ENCODE measurements at places on chromosomes 16 and 17.

DNA sequence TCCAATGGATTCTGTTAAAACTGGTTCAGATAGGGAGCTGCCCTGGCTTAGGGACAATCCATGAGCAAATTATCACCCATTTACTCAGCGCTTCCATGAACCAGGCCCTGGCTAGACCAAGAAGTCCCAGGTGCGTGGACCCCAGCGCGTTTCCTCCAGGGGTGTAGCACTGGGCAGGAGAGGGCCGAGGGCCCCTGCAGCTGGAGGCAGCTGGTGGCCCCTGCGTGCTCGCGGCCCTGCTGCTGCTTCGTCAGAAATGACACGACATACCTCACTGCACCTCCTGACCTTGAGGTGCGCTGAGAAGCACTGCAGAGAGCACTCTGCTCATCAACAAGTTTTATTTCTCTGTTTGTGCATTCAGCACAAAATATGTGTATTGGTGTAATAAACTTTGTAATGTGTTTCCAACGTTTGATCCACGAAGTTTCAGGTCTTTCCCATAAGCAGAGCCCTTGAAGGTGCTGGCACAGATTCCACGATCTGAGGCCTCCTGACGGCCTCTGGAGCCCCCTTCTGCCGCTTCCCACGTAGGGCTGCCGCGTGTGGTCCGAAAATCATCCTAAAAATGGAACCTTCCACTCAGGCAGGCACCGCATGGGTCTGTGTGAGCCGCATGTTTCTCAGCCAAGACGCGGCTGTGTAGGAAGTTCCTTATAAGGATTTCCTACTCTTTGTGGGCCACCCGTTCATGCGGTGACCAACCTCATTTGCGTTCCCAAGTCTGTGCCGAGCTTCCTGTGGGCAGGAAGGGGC lies 50.8 kb upstream of the ZCCHC14 start:
- DNase-seq: no peak

GRCh38 chr16:81910366-81910885 lies 100.8 kb downstream of the SDR42E1 start:
- no peak for DNase-seq

DNA sequence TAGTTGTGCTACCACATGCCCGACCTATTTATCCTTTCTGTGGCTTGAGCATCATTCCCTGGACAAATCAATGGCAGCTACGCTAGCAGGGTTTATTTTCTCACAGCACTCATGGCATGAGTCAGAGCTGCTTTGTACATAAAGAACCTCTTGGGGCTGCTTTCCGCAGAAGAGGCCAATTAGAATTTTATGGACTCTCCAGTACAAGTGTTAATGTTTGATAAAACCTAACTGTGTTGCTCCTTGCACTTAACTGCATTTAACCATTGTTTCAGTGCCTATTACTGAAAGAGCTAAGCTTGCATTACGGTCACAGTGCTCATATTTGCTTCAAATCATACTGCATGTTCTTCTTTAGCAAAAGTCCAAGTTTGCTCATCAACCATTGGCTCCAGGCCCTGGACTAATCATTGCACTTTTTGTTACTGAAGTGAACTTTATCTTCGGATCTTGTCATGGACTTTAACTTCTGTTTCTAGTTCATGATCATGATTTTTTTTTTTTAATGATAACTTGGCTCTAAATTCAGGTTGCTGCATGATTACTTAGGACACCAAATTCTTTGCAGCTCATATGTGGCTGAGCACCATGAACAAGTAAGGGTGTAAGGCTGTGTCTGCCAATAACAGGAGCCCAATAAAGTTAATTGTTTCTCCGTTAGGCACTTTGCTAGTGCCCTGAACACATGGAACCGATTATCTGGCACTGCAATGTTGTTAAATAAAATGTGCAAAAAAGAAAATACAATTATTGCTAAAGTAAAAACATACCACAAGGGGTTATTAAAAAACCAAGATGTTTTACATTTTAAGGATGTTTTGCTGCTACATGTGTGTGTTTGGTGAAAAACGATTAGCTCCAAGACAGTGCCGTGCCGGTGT lies 492.2 kb downstream of the KCNJ2 start:
- no peak for DNase-seq

DNA sequence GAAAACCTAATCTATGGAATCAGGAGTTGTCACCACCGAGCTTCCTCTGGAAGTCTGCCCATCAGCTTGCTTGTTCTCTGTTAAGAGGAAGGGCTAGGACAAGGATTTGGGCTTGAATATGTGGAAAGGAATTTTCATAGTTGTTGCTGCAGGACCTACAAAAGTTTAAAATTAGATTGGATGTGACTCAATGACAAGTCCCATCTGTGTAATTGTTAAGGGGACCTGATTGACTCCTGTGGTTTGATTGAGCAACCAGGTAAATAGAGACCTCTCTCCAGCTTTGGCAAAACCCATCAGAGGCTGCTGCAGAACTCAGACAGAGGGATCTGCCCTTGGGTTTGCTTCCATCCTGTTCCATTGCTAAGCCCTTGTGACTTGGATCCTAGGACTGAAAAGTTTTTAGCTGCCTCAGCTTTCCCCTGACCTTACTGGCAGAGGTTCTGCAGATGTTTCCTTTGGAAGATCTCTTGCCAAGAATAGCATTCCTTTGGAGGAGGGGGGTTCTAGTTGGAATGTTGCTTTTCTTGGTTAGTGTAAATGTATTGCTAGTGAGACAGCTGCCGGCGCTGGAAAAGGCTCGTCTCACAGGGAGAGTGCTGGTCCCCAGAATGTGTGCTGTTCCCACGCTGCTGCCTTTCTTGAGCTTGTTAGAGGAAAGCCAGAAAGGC lies 50.0 kb downstream of the SF3B3 start:
- no peak for DNase-seq

DNA sequence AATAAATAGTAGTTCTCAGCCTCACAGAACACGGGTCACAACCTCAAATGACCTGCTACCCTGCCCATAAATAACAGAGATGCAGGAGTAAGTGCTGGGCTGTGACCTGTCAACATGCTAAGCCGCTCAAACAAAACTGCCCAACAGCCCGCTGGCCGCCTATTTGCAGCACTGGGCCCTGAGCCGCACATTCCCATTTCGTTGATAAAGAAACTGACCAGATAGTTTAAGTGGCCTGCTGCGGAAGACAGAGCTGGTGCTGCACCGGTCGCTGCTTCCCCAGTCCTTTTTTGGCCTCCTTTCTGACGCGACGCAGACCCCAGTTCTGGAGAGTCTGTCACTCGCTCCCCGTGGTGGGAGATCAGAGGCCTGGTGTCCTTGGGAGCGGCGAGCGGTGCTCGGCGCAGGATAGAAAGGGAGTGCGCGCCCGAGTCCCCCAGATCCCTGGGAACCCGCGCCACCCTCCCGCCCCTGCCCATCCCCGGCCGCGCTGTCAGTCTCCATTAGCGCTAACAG lies 349 bp upstream of the SLC6A2 start:
- no peak for DNase-seq

DNA sequence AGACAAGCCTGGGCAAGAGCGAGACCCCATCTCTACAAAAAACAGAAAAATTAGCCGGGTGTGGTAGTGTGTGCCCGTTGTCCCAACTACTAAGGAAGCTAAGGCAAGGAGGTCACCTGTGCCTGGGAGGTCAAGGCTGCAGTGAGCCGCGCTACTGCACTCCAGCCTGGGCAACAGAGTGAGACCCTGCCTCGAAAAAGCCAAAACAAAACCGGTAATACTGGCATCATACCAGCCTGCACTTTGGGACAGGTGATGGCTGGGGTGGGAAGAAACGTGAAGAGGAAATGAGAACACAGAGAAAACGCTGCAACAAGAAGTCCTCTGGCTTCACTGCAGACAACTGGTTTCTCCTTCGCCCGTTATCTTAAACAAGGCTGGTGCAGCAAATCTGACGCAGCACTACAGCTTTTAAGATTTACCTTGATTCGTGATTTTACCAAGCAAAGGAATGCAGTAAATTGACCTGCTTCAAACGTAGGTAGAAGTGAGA lies 725 bp upstream of the CASC3 start:
- no peak for DNase-seq

GRCh38 chr17:512926-513325 lies 160.3 kb upstream of the RPH3AL start:
- no peak for DNase-seq

DNA sequence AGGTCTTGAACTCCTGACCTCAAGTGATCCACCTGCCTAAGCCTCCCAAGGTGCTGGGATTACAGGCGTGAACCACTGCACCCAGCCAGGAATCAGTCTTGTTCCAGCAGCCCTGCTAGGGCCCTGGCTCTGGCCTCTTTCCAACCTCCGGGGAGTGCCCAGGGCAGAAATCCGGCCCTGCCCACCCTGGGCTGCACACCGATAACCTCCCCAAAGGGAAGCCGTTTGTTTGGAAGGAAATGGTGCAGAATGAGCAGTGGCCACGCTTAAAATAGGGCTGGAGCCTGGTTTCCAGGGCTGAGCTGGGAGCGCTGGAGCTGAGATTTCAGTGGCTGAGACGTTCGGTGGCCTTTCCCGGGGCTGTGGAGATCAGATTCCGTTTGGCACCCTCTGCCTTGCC lies 17.8 kb upstream of the EMP2 start:
- no peak for DNase-seq

DNA sequence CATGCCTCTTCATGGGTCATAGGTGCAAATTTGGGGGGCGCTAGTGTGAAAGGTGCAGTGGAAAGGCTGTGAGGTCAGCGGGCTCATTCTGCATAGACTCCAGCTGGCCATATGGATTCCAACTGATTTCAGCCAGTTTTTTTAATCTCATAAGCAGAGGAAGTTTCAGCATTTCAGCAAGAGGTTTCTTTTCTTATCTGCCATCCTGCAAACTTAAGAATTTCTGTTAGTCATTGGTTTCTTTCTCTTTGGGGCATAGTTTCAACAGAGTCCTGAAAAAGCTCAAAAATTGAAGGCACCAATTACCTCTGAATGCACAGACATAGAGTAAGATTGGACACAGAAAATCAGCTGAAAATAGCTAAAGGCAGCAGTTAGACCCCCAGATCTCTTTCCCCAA lies 16.2 kb upstream of the ALOX15 start:
- DNase-seq: no peak

- no peak for DNase-seq
Observed at GRCh38 chr16:78796221-78796866, 696.9 kb downstream of the WWOX start.

DNA sequence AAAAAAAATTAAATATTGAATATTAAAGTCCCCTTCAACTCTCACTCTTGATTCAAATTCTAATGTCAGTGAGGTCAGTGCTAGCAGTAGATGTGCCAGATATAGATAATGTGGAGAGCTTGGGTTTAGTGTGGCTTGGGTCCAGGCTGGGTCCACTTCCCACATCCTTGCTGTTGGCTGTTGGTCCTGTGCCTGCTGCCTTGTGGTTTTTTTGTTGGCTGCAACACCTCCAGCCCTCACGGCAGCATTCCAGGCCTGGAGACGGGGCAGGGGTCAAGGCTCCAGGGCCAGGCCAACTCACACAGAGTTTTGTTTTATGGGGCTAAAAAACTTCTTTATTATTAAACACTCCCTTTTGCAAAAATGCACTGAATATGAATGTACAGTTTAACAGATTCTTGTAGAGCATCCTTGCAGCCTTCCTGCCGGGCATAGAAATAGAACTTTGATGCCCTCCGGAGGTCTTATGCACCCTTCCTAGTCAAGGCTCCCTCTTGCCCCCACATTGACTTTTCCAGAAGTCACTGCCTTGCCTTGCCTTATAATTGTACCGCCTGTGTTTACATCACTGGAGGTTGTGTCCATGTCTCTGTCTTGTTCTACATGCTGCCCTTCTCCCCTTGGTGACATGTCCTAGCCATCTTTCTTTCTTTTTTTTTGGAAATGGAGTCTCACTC lies 25.5 kb upstream of the MYO15B start:
- no peak for DNase-seq

DNA sequence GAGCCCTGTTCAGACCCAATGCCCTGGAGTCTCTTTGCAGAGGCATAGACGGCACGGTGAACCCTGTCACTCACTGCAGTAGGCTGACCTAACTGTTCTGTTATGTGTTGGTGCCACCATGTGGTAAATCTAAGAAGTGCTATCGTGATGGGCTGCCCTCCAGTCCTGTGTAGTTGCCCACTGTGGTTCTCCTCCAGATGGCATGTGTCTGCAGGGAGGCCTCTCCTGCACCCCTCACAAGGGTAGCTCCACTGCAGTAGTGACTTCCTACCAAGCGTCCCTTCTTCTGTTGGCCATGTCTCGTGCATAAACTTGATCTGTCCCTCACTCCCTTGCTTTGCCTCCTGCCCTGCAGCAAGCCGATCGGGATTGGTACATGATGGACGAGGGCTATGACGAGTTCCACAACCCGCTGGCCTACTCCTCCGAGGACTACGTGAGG lies 5.8 kb downstream of the DHX38 start:
- peak; percentile 2 for DNase-seq

- no peak for DNase-seq
Observed at GRCh38 chr16:77588389-77588788, 133.9 kb upstream of the NUDT7 start.

GRCh38 chr16:70611224-70611598 lies 35.1 kb upstream of the IL34 start:
- no peak for DNase-seq

GRCh38 chr17:14940938-14941265 lies 324.2 kb downstream of the PMP22 start:
- DNase-seq: no peak

- DNase-seq: no peak
Observed at GRCh38 chr16:22751685-22752084, 62.3 kb upstream of the HS3ST2 start.

- no peak for DNase-seq
Observed at GRCh38 chr17:40529991-40530390, 28.6 kb upstream of the TNS4 start.

DNA sequence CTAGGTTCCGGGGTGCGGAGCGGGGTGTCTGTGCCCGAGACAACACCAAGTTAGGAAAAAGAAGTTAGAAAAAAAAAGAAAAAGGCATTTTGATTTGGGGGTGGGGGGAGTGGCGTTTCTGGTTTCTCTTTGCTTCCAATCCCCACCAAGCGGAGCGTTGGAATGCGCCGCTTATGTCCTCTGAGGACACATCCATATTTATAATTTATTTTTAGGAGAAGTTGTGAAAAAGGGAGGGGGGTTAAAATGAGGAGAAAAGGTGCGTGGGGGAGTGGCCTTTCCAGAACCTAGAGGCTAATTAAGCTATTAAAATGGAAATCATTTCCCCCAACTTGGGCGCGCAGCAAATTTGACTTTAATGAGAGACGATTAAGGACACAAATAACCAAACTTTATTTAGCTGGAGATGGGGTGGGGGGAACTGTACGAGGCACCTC lies 232.1 kb downstream of the MRTFB start:
- no peak for DNase-seq

DNA sequence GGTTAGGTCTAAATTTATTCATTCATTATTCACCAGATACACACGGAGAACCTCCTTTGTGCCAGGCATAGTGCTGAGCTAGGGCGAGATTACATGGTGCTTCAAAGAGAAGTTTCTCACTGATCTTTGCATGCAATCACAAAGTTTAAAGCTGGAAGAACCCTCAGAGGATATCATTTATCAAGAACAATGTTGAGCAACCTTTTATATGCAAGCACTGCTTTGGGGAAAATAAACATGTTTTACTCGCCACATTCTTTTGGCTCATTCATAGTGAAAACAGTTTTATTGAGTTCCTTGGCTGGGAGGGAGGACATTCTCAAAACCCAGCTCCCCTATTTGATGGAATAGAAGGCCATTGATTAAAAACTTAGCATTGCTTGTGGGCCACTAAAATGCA lies 49.8 kb upstream of the XYLT1 start:
- no peak for DNase-seq

- DNase-seq: no peak
Observed at GRCh38 chr16:64586781-64587180, 535.1 kb downstream of the CDH11 start.

Measured in COR-L47 (cell line).